Globus pallidus (tissue), 1 donor: ENCODE measurements at places on chromosomes 11 and 22.

- DNase-seq = no peak
These were observed 826.1 kb downstream of the TBC1D22A start for GRCh38 chr22:47588578-47588960.

DNA sequence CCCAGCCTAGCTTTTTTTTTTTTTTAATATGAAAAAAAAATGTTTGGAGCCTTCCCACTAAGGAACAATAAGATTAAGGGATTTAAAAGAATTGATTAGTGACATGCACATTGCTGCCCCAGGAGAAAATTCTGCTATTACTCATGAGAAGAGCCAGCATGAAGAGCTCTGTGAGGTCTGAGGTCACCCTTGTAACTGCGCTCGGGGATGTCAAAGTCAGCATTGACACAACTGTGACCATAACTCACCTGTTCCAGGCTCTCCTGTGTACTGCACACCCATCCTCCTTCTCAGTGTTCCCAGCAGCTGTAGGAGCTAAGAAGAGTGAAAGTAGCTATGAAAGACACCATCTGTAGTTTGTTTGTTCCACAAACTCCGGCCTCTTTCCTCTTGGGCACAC, 109.8 kb upstream of the FGF3 start:
- no peak for DNase-seq

DNA sequence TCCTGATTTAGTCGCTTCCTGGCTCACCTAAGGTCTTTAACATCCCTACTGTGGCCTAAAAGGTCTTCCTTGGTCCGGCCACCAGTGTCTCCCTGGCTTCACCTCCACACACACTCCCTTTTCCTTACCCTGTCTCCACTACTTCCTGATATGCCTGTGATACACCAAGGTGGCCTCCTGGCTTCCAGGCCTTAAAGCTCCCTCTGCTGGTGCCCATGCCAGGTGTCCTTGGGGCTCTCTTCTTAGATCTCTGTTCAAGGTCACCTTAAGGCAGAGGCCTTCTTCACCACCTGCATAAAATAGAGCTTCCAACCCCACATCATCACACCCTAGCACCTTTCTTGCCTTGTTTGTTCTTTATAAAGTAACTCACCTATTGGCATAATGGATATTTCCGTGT, 787.7 kb downstream of the NTM start:
- no peak for DNase-seq

DNA sequence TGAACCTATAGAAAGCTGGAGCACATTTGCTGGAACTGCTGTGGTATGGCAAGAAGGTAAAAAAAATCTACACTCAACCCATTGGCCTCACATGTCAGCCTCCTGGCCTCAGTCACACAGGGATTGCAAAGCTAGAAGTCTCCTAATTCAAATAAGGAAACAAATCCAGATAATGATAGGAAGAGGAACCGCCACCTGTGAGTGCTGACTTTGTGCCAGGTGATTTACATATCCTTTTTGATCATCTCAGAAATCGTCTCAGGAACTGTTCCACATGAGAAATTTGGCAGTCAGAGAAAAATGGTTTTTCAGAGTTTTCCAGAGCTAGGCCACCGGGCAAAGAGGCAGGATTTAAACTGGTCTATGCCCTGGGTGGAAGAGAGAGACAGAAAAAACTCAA, 986 bp downstream of the NLRP10 start:
- DNase-seq = no peak

GRCh38 chr11:47611348-47611794, 17.2 kb upstream of the C1QTNF4 start:
- peak; percentile 72 for DNase-seq
